ENCODE measurements at places on chromosomes 16 and 17.

DNA sequence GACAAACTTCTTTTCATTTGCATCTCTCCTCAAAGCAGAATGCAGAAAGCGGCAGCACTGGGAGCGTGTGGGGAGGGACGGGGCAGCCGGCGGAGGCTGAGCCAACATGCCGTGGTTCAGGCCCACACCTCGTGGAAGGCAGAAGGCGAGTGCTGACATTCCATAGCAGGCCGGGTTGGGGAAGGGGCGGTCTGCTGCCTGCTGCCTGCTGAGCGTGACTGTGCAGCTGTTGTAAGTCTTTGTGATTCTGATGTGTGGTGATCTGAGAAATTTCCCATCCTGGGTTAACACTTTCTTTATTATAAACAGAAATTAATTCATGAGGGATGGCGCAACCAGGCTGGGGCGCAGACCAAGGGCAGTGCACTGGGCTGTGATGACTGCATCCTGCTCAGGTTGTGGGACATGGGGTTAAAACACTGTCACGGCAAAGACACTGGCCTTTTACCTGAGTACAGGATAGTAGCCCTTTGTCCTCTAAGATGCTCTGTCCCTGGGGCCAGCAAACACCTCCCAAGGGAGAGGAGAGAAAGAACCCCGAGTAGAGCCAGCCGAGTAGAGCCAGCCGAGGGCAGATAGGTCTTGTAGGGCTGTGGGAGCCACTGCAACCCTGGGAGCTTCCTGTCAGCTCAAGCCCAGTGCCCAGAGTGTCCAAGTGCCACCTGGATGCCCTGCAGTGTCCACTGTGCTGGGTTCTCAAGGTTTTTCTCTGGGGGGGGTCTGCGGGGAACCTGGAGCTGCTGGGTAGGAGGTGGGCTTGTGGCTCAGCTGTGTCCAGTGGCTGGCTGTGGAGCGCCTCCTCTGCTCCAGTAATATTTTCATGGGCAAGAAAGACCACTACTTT is 8.8 kb upstream of the DNASE1 start:
- no peak for DNase-seq

DNA sequence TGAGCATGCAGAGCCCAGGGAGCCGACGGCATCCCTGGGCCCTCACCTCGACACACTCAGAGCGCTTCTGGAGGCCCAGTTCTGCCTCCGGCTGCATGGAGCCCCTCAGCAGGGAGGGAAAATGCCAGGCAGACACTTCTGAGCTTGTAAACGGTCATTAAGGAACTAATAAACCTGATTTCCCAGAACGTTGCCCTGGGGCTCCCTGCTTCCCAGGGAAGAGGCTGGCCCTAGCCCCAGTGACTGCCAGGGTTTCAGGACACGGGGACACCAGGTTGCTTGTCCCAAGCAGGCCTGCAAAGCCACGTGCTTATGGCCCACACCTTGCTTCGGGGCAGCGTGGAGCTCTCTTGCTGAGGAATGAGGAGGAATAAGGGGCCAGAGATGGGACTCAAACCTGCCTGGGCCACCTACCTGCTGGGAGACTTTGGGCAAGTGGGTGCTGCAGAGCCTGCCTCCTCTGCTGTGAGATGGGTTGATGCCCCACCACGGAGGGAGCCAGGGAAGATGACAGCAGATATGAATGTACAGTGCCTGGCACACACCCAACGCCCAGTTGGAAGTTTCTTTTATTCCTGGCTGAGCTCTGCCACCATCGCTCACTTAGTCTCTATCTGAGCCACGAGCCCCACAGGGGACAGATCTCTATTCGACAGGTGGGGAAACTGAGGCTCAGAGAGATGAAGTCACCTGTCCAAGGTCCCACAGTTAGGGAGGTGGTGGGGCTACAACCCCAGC is 5.4 kb downstream of the RHBDF2 start:
- DNase-seq = no peak

DNA sequence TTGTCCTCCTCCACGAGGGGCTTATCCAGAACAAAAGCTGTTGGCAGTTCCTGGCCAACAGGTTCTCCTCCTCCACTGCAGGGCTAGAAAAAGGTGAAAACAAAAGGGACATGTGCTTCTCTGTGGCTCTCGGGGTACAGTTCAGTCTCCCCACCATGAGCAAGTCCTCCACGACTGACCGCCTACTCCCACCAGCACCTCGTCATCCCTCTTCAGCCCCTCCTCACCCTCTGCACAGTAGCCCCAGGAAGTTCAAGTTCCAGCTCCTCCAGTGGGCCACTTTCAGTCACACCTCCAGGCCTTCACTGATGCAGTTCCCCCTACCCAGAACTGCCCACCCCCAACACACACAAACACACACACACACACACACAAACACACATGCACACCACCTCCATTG is 19.4 kb downstream of the KRT9 start:
- no peak for DNase-seq

DNA sequence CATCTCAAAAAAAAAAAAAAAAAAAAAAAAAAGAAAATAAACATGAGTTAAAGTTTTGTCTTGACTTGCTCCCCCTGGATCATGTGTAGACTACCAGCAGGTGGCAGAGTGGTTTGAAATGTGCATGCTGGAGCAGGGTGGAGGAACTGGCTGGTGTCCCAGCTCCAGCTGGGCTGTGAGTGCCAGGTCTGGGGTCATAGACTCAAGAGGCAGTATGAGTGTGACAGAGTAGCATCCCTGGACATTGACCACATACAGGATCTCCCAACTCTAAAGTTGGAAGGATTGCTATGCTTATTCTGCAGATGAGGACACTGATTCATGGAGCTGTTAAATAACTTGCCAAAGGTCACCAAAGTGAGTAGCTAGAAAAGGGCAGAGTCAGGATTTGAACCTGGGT is 198.0 kb upstream of the MPHOSPH6 start:
- no peak for DNase-seq

DNA sequence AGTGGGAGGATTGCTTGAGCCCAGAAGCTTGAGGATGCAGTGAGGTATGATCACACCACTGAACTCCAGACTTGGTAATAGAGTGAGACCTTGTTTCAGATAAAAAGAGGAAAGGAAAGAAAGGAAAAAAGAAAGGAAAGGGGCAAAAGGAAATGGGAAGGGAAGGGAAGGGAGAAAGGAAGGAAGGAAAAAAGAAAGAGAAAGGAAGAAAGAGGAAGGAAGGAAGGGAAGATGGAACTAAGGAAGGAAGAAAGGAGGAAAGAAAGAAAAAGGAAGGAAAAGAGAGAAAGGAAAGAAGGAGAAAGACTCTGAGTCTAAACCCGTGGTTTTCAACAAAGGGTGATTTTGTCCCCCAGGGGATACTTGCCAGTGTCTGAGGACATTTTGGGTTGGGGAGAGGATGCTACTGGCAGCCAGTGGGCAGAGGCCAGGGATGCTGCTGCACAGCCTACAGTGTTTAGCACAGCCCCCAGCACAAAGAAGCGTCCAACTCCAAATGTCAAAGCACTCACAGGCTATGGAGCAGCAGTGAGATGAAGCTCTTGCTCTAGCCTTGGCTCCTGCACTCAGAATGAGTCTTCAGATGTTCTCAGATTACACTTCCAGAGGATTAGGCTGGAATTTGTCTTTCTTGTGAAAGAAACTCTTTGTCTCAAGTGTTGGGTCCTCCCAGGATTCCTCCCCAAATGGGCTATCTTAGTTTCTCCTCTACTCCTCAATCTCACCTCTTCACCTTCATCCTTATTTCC is 64.2 kb downstream of the BMERB1 start:
- DNase-seq = no peak

DNA sequence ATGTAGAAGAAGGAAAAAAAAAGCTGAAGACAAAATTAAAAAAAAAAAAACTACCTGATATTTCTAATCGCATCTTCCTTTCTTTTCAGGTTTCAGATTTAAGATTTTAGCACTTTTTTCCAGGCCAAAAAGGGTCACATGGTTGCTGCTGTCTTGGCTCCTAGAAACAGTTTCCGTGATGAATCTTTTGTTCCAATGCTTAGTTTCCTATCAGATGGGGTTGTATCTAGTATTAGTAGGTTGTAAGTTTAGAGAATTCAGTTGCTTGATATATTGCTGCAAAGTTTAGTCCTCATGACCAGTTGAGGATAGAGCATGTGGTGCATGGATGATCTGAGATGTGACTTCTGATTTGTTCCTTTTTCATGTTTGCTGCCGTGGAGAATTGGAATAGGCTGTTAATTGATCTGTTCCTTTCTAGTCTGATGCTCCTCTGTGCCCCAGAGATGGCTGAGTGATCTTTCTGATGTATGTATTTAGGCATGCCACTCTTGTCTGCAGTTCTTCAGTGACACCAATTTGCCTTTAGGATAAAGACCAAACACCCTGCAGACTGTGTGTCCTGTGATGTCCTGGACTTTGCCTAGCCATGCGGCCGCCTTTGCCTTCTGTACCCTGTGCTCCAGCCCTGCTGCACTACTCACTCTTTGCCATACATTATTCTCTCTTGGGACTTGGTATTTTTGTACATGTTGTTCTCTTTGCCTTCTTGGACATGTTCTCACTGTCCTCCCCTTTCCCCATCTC is 94.0 kb downstream of the MRTFB start:
- no peak for DNase-seq

DNA sequence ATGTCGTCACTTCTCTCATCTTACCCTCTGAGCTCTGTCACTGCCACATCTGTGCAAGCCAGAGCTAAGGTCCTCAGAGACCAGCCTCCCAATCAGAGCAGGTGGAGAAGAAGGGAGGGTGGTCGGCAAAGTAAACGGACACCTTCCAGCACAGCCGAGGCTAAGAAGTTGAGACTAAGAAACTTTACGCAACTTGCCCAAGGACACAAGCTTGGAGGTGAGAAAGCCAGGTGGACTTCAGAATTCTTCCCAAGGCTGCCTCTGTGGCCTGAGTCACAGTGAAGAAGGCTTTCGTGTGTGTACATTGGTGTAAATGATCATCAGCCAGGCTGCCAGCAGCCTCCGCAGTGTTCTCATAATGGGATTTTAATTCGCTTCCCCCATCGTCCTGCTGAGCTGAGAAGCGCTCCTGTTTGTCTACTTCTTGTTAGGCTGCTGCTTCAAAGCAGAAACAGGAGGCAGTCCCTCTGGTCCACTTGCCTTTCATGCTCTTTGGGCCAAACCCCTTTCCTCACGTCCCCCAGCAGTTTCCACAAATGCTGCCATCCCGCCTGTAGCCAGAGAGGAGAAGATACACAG is 125.0 kb upstream of the RPL38 start:
- no peak for DNase-seq

- DNase-seq = no peak
Measured at GRCh38 chr17:1188812-1189504, 9.2 kb upstream of the ABR start.

DNA sequence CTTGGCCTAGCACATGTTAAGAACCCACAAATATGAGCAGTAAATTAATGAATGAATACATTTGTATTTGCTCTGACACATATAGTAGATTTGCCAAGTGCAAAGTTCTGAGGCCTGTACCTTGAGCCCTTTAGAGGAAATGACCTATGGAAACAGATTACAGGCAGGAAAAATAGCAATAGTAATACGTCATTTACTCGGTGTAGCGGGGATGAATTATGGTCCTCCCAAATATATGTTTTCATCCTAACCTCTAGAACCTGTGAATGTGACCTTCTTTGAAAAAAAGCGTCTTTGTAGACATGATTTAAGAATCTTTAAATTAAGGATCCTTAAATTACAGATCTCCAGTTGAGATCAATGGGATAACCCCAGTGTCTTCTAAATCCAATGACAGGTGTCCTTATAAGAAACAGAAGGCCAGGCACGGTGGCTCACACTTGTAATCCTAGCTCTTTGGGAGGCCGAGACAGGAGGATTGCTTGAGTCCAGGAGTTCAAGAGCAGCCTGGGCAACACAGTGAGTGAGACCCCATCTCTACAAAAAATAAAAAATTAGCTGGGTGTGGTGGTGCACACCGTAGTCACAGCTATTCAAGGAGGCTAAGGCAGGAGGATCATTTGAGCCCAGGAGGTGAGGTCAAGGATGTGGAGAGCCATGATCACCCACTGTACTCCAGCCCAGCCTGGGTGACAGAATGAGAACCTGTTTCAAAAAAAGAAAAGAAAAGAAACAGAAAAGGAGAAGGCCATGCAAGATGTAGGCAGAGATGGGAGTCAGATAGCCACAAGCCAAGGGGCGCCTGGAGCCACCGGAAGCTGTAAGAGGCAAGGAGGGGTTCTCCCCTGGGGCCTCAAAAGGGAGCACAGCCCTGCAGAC is 5.1 kb upstream of the ITPRIPL2 start:
- DNase-seq = no peak

GRCh38 chr17:75589919-75590303 is 2.3 kb downstream of the MYO15B start:
- no peak for DNase-seq

Measured in GDM1 (cell line).